ENCODE measurements at places on chromosomes 12 and 14.

DNA sequence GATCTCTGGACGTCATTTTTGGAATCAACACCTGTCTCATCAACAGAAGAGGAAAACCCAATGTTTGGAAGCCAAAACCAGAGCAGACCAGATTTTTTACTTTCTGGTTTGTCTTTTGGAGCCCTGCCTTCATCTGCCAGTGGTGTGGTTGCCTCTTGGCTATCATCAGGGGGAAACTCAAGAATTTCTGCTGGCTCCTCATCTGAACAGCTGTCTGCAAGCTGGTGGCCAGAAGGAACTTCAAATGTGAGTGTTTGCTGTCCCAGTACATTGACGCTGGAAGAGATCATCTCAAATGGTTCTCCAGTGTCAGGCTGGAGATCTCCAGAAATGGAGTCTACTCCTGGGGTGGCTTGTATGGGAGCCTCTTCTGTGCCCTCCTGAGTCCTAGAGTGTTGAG, 13.8 kb downstream of the PLD4 start:
- DNase-seq, result no peak

GRCh38 chr14:53126731-53127130, 26.4 kb downstream of the DDHD1 start:
- DNase-seq, result no peak

DNA sequence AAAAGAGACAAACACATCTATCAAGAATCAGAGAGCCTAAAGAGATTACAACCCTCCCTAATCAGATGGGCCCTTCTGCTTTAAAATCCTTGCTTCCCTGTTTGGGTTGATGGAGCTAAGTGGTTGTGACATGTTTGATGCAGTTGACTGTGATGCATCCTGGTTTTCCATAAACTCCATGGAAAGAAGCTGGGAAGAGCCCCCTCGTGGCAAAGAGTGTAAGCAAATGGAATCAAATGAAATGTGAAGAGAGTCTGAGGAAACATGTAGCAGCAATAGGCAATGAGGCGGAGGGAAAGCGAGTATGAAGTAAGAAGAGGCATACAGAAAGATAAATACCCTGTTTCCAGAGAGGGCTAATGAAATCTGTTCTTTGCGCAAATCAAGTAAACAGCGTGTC, 70.4 kb upstream of the SLCO1C1 start:
- no peak for DNase-seq

GRCh38 chr12:107318556-107318805, 225.1 kb upstream of the CRY1 start:
- no peak for DNase-seq

DNA sequence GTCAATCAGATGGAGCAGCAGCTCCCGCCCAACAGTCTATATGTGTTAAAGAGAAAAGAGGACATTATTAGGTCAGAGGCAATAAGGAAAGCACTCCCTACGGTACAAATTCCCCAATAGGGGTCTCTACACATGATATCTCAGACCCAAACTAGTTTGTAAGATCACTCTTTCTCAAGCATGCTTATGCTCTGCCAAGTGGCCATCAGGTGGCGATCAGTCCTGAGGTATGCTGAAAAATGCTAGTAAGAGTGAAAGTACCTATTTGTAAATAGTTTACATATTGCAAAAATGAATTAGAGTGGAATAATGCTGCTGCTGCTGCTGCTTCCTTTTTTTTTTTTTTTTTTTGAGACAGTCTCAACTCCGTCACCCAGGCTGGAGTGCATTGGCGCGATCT, 61.0 kb downstream of the CPM start:
- no peak for DNase-seq

DNA sequence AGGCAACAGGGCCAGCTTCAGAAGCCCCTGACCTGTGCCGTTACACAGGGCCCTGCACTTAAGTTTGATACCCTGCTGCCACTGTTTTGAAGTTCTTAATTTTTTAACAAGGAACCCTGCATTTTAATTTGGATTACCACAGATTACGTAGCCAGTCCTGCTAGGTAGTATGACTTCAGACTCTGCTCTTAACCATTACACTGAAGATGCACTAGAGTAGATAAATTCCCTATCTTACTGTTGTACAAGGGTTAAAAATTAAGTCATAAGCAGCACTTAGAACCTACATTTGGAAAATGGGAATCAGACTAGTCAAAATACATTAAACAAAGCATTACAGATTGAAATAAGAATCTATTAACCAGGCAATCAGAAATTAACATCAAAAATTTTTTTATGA, 2.3 kb downstream of the GNPNAT1 start:
- no peak for DNase-seq

GRCh38 chr12:34386621-34387255, 364.4 kb downstream of the ALG10 start:
- DNase-seq, result no peak

DNA sequence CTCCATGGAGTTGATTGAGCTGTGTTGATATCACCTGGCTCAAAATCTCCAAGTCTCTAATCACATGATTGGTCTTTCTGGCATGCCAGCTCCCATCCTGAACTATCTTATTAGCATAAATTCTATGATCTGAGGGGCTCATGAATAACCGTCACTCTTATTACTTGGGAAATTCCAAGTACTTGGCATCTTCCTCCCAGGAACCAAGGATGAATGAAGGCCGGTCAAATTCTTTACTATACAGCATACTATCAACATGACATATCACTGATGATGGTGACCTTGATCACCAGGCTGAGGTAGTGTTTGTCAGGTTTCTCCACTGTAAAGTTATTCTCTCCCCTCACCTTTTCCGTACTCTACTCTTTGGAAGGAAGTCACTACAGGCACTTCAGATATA, 16.4 kb upstream of the NUBPL start:
- DNase-seq, result no peak

DNA sequence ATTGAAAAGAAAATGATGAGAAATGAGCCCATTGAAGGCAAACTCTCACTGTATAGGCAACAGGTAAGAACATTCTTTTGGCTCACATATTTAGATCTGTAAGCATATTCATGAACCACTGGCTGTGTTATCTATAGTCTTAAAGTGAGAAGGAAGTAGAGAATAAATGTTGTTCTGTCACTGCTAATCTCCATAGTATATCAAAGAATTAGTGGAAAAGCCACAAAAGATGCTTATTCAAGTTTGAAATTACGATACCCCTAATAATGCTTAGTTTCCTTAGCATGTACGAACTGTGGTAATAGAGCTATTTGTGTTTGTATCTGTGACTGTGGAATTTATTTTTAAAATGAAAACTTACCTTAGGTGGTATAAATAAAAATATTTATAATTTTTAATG, 22.8 kb downstream of the IFT81 start:
- DNase-seq, result no peak

DNA sequence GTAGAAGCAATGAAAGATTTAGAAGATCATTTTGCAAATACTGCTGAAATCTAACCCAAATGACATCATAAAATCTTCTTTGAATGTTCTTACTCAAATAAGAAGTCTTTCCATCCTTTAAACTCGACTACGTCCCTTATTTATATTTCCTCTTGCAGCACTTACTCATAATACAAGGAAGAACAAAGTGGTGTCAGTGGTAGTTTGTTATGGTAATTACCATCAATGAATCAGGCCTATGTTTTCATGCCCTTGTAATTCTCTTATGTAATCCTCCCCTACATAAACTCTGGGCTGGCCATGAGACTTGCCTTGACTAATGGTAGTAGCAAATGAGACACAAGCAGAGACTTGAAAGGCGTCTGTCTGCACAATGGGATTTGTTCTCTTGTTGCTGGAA, 17.0 kb downstream of the EEA1 start:
- DNase-seq, result no peak

DNA sequence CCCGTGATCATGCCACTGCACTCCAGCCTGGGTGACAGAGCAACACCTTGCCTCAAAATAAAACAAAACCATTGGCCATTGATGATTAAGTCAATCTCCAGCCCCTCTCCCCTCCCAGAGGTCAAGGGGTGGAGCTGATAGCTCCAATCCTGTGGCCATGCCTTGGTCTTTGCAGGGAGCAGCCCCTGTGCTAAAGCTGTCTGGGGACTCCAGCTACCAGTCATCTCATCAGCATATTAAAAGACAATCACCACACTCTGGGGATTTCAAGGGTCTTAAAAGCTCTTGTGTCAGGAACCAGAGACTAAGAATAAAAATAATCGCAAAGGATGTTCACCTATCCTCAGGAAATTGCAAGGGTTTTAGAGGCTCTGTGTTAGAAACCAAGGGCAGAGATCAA, 30.6 kb downstream of the HCAR2 start:
- DNase-seq, result no peak

- no peak for DNase-seq
Observed at GRCh38 chr12:64500394-64500793, 48.5 kb downstream of the TBK1 start.

DNA sequence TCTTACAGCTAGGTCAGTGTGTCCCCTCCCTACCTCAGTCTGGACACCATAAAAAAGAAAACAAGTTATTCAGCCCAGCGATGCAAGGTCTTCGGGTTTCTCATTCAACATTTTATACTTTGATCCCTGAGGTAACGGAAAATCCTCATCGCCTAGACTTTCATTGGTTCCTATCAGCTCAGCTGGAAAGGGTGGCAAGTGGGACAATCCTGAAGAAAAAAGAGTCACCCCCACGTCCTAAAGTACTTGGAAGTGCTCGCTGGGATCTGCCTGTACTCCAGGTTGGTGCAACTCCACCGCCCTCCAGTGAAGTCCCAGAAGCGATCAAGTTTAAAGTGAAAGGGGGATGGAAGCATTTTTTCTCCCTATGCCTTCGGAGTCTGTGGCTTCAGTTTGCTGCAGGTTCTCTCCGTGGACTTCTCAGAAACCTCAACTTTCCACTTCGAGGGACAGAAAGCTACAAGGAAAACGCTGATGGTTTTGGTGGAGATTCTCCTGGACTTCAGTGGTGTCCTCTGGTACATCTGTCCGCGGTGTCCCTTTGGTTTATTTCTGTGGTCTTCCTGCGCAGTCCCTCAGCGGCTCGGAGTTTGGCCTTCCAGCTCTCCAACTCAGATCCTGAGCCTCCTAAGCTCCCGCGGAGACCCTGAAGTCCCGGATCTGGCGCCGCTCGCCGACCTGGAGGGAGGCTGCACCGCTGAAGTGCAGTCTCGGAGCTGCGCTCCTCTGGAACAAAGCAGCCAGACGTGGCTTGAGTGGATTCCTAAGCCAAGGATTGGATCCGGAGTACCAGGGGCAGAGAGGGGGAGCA, 1.8 kb upstream of the LRFN5 start:
- DNase-seq, result peak; percentile 80

DNA sequence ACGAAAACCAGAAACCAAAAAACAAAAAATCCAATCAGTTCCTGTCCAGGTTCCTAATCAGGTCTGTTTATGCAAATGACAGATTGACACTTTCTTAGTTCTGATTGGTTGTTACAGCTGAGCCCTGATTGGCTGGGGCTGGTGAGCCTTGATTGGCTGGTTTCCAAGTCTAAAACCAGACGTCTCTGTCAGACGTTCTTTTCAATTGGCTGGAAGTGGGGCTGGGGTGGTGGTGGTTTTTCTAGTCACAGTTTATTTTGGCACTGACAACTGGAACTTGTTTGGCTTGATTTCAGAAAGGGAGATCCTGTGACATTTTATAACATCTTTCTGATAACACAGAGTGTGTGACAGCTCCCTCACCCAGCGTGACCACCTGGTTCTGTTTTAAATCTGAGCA, 36.1 kb upstream of the PRICKLE1 start:
- no peak for DNase-seq

GRCh38 chr12:12985817-12986408, 14.2 kb downstream of the HEBP1 start:
- no peak for DNase-seq

GRCh38 chr14:23640524-23641141, 4.5 kb downstream of the DHRS2 start:
- DNase-seq, result peak; percentile 99

- no peak for DNase-seq
Observed at GRCh38 chr12:111428728-111429175, 23.0 kb downstream of the SH2B3 start.

- no peak for DNase-seq
Observed at GRCh38 chr14:50363714-50364111, 33.0 kb downstream of the CDKL1 start.

GRCh38 chr14:29926701-29927375, 809 bp downstream of the PRKD1 start:
- DNase-seq, result no peak

- DNase-seq, result no peak
Observed at GRCh38 chr12:132142679-132143335, 1.3 kb downstream of the DDX51 start.

DNA sequence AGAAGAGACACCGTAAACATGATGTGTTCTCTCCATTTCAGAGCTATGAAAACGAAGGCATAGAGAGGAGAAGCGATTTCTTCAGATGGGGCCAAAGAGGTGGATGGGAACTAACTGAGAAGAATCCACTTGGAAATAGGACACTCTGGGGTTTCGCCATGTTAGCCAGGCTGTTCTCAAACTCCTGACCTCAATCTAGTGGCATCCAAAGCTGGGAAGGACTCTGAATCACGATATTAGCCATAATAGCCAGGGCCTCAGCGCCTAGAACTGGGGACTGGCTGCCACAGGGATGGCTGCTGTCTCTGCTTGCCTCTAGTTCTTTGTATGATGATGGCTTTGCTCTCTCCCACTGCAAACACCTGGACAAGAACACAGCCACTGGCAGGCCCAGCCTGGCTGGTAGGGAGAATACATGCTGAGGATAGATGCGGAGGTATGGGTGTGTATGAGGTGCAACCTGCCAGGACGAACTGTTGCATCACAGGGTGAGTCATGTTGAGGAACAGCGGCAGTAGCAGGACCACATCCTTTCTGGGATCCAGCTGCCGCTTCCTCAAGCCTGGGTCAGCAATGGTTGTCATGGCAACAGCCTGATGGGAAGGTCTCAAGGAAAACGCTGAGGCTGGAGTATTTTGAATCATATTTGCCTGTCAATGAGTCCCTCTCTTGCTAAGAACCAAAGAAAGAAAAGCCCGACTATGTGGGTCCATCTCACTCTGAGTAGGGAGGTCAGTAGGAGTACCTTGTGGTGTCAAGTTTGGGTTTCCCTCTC, 31.1 kb downstream of the CCDC177 start:
- DNase-seq, result peak; percentile 51

- DNase-seq, result no peak
Observed at GRCh38 chr12:130920723-130921381, 32.9 kb upstream of the ADGRD1 start.

- no peak for DNase-seq
Observed at GRCh38 chr12:20210621-20211215, 157.6 kb upstream of the PDE3A start.

DNA sequence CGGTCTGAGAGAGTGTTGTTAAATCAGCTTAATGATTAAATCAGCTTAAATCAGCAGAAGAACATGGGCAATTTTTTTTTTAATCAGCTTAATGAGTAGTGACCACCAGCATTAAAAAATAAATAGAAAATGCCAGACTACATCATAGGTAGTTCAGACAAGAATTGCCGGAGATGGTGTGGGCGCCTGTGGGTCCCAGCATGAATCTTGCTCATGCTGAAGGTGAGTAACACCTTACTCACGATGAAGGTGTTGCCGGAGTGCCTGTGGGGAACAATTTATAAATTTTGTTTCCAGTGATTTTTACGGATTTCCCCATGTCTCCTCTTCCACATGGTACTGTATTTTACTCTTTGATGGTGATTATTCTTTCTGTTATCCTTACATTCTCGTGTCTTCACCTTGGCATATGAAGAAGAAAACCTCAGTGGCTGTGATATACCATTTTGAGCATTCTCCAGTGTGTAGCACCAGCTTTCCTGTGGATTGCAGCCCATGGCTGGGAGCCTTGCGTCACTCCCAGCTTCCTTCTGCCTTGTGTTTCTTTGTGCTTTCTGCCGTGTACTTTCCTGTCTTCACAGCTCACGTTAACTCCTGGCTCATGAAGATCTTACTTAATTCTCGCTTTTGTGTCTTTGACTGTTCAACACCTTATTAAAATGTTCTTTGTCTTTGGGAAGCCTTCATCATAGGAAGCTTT, 4.7 kb downstream of the TDRD9 start:
- DNase-seq, result no peak
